Motor neuron (in vitro differentiated cells): ENCODE measurements at places on chromosomes 3 and 15. TPM values are rescaled to one million over a fixed set of nuclear protein-coding genes. Genes with fewer than 3 reads are reported as not detected.

Gene UBL7
- 39.2 and 48.1 TPM in 2 replicates for total RNA-seq

DNA sequence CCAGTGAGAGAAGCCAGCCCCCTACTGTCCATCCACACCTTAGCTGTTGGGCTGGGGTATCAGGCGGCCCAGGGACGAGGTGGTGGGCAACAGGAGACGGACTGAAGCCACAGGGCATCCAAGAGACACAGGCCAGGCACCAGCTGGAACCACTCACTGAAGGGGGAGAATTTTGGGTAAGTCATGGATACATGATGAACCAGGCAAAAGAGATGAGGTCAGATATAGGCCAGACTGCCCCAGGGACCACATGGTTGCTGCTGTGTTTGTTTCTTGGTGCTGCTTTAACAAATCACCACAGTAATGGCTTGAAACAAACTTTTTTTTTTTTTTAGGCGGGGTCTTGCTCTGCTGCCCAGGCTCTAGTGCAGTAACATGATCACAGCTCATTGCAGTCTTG is 66.4 kb downstream of the SEMA5B start:
- ATAC-seq = no peak

Gene SCG5
- total RNA-seq = 35.7 and 36.9 TPM in 2 replicates

- no peak for ATAC-seq
Observed at GRCh38 chr3:182487611-182488010, 305.7 kb upstream of the ATP11B start.

Gene SELENOK
- 22.9 and 26.1 TPM in 2 replicates for total RNA-seq

Gene CHRD
- 3.7 and 4.1 TPM in 2 replicates for total RNA-seq

DNA sequence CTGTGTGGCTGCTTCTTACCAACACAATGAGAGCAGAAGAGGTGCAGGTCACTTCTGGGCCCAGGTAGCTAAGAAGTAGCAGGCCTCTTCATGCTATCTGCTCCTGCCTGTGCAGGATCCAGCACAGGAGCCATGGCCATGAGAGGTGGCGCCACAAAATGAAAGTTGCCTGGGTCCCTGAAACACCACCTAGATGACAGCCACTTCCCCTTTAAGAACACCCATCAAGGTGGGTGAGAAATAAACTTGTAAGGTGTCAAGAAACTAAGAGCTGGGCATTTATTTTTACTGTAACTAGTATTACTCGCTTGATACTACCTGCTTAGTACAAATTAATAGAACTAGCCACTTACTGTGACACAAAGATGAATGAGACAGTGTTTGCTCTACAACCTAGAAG is 484.6 kb upstream of the TBL1XR1 start:
- ATAC-seq = no peak

Gene CLSTN2
- total RNA-seq = 1.2 and 3.7 TPM in 2 replicates

DNA sequence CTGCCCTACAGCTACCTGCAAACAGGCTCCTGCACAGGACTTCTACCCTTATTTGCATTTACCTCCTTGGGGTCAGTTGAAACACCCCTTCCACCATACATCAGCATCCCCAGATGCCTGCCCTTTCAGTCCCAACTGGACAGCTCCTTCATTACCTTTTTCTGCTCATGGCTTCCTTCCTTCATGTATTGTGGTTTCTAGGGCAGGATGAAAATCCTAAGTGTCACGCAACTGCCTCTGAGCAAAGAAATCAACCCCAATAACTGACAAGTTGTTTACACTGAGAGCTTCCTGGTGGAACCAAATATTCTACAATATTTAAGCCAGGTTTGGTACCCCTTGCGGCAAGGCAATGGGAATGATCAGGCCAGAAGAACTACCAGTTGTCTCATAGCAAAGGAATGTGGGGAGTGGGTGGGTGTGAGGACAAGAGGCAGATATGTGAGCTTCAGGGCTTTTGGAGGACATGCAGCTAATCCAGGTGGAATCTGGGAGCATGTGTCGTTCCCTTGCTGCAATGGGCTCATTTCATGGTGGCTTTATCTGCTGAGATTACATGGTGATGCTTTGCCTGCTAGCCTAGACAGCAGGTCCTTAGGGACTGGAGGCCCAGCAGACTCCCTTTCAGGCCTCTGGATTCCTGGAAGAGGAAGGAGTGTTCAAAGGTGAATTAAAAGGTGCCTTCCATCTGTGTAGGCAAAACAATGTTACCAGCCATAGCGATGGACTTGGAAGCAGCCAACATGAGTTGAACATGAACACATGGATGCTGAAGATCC is 34.9 kb downstream of the PPCDC start:
- no peak for ATAC-seq

GRCh38 chr3:122825460-122825859 is 30.6 kb downstream of the SLC49A4 start:
- ATAC-seq = no peak

DNA sequence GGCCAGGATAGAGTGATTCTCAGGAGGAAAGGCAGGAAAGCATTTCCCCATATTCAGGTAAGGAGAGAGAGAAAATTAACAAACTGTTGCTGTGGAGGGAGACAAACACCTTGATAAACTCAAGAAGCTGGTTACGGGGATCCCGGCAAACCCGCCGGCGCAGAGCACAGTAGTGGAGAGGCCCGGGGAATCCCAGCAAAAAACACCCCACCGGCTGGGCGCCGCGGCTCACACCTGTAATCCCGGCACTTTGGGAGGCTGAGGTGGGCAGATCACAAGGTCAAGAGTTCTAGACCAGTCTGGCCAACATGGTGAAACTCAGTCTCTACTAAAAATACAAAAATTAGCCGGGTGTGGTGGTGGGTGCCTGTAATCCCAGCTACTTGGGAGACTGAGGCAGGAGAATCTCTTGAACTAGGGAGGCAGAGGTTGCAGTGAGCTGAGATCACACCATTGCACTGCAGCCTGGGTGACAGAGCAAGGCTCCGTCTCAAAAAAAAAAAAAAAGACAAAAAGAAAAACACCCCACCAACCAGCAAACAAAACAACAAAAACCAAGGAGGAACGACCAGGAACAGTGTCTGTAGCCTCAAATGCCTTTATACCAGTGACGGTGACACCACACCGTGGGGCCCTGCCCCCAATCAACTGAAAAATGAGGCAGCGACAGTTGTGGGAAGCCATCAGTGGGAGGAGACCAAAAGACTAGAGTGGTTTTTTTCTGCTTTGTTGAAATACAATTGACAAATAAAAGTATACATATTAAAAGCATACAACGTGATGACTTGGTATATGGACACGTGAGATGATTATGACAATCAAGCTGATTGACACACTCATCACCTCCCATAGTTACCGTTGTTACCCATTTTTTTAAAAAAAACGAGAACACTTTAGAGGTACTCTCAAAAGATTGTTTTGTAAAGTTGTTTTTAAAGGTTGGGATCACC is 40.2 kb upstream of the IDH2 start:
- no peak for ATAC-seq

Gene ITGA11
- total RNA-seq = 0.85 and 2.5 TPM in 2 replicates

GRCh38 chr3:77693147-77693546 is 653.2 kb downstream of the ROBO2 start:
- no peak for ATAC-seq

Gene C2CD4A
- 0.24 and 0.28 TPM in 2 replicates for total RNA-seq

- no peak for ATAC-seq
Observed at GRCh38 chr3:195897853-195898415, 10.4 kb downstream of the TNK2 start.

- ATAC-seq = no peak
Observed at GRCh38 chr3:54668236-54668635, 259.6 kb downstream of the LRTM1 start.

- ATAC-seq = no peak
Observed at GRCh38 chr3:56860939-56861338, 59.2 kb upstream of the ARHGEF3 start.

Gene CHRFAM7A
- 2.4 and 3.3 TPM in 2 replicates for total RNA-seq

- no peak for ATAC-seq
Observed at GRCh38 chr15:50287324-50288116, 22.0 kb upstream of the HDC start.

GRCh38 chr3:98529856-98530459 is 1.8 kb upstream of the GPR15 start:
- ATAC-seq = no peak

- no peak for ATAC-seq
Observed at GRCh38 chr3:29565236-29565635, 284.4 kb downstream of the RBMS3 start.

GRCh38 chr3:51657234-51657633 is 13.8 kb upstream of the TEX264 start:
- no peak for ATAC-seq

GRCh38 chr15:88894348-88894818 is 961 bp downstream of the HAPLN3 start:
- ATAC-seq = no peak

Gene TRH
- total RNA-seq = 0.35 TPM in 1 of 2 replicates, not detected in the other

DNA sequence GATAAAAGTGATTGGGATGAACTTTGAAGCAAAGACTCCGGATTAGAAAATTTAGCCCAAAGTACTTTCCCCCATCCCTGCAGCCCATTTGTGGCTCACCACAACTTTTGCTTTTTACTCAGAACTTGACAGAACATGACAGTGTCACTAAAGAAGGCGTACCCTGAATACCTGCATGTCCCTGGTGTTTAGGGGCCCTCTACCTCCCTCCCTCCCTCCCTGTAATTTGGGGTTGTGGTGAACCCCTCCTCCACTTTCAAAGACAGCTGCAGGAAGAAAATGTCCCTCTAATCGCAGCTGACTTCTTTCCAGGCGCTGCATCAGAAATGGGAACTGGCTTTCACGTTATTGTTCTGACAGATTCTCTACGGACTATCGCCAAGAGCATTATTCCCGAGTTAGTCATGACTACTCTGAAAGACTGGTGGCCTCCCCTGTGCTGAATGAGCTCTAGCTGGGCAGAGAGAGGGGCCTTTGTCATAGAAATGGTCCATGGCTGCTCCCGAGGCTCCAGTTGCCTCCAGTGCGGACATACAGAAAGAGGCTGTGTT is 93.2 kb upstream of the ARHGEF3 start:
- peak; percentile 87 for ATAC-seq

GRCh38 chr3:53056442-53056841 is 10.6 kb upstream of the SFMBT1 start:
- no peak for ATAC-seq

GRCh38 chr3:155079746-155080487 is at the start of gene MME:
TSS of gene MME (plus strand) at chr3:155080319. CDS start at chr3:155084168, 3,849 bp downstream.
- peak; percentile 96 for ATAC-seq

GRCh38 chr3:39804951-39805350 is 4.5 kb upstream of the MYRIP start:
- ATAC-seq = no peak

DNA sequence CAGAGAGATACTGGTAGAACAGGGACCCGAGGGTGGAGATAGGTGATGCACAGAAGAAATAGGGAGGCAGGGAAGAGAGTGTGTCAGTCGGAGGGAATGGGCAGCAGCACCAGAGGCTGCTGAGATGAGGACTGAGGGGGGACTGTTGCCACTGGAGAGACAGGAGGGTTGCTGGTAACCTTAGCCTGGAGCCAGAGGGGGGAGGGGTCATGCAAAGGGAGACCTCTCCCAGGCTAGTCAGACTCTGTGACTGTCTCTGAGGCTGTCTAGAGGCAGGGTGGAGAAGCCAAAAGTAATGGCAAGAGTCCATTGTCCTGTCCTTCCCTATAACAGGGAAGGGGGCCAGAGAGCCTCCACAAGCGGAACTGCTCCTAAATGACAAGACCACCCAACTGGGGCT is 2.1 kb upstream of the DLEC1 start:
- no peak for ATAC-seq

- ATAC-seq = no peak
Observed at GRCh38 chr15:98794211-98794610, 145.9 kb downstream of the IGF1R start.

- ATAC-seq = peak; percentile 47
Observed at GRCh38 chr15:48285329-48286214, 45.7 kb upstream of the DUT start.

GRCh38 chr3:193972832-193973231 is 163.1 kb upstream of the HES1 start:
- no peak for ATAC-seq

DNA sequence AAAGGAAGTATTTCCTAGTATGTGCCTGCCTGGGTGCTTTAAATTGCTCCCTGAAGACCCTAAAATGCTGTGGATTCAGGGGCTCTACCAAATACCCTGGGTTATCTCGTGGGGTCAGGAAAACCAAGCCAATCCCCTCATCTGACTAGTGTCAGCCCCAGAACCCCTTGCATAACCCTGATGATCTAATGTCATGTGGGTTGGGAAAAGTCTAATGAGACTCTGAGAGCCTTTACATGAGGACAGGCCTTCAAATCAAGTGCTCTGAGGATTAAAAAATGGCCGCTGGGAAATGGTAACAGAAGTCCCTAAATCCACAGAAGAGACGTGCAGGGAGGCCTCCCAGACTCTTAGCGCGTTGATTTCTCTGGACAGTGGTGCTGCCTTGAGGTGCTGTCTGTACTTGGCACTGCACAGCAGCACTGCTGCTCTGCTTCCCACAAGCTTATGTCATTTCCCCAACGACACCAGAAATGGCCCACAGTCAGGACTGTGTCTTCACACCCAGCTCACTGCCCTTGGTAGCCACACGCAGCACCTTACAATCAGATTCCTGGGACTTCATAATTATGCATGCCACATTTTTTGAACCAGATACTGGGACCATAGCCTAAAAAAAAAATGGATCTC is 16.6 kb downstream of the EIF4E3 start:
- no peak for ATAC-seq

- ATAC-seq = no peak
Observed at GRCh38 chr3:89101251-89101650, 6.2 kb upstream of the EPHA3 start.

GRCh38 chr15:34795267-34796081 is at the start of gene ACTC1:
TSS of gene ACTC1 (minus strand) at chr15:34795549. CDS start at chr15:34794808, 741 bp downstream.
- ATAC-seq = peak; percentile 97

GRCh38 chr3:172666873-172667694 is 43.8 kb downstream of the NCEH1 start:
- peak; percentile 95 for ATAC-seq

Gene GPR62
- total RNA-seq = 0.81 and 0.92 TPM in 2 replicates

Gene TJP1
- 46.5 and 49.0 TPM in 2 replicates for total RNA-seq

Gene CCR9
- total RNA-seq = 0.19 TPM in 1 of 2 replicates, not detected in the other

GRCh38 chr15:35546511-35547381 is 781 bp upstream of the DPH6 start:
- no peak for ATAC-seq

DNA sequence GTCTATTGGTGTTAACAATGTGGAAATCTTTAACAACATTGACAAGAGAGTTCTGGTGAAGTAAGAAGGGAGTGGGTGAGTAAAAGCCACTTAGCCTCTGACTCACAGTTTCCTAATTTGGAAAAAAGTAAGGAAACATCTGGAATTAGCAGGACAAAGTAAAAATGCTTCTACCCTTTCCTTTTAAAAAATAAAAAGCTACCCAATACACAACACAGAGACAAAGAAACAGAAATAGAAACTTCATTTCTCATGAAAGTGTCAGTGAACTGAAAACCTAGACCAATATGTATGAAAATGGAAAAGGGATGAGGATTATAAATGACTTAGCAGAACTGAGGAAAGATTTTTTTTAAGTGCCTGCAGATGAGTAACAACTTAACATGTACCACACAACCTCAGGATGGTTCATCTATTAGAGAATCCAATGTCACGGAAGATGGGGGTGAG is 65.4 kb downstream of the SSR3 start:
- ATAC-seq = no peak

- no peak for ATAC-seq
Observed at GRCh38 chr15:66885281-66885915, 180.0 kb upstream of the SMAD3 start.

GRCh38 chr15:88636654-88637053 is 2.2 kb upstream of the ISG20 start:
- ATAC-seq = no peak

GRCh38 chr15:35736150-35736549 is 190.2 kb upstream of the DPH6 start:
- no peak for ATAC-seq

- ATAC-seq = no peak
Observed at GRCh38 chr3:17387108-17387507, 355.3 kb downstream of the TBC1D5 start.
